ENCODE measurements at places on chromosomes 4 and X.
A peak's percentile ranks its signal among the peaks of the same experiment; 100 is the strongest.

DNA sequence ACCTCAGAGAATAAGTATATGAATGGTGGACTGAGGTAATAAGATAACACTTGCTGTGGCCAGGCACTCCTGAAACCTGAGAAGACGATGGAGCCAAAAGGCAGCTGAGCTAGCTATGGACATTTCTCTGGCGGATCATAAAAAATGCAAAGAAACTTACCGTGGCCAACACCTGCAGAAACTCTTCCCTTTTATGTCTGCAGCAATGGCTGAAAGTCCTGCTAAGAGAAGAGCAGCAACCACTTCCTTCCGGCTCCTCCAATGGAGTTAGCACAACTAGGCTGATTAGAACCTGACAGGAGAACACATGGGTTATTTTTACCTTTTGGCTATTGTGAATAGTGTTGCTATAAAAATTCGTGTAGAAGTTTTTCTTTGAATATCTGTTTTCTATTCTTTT is 76.0 kb upstream of the MAGEB16 start:
- no peak for DNase-seq

- DNase-seq: no peak
Observed at GRCh38 chr4:189443341-189443740, 497.3 kb upstream of the FRG1 start.

DNA sequence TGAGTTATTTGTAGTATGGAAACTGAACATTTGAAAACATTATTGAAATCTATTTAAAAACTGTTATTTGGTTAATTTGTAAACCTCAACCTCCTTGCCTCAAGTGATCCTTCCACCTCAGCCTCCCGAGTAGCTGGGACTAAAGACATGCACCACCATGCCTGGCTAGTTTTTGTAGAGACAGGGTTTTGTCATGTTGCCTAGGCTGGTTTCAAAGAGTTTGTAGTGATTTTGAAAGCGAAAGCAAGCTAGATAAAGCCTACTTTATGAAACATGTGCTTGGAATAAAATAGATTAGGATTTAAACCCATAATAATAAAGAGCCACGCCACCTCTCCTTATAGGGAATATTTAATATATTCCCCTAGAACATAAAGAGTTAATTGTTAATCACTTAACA is 23.5 kb downstream of the ARSJ start:
- no peak for DNase-seq

DNA sequence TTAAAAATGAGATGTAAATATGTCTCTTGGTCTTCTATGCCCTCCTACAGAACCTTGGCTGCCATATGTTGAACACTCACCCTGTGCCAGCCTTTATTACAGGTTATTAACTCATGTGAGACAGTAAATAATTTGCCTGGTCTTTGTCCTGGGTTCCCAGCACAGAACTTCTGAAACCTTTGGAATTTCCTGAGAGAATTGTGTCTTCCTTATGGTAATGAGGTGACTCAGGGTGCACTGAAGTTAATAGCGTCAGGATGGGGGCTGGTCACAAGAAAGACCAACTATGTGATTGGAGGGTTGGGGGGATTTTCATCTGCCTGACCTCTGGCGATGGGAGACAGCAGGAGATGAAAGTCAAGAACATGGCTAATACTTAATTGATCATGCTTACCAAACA is 289.8 kb upstream of the STS start:
- DNase-seq: no peak

GRCh38 chr4:127445471-127445870 is 187.3 kb upstream of the INTU start:
- DNase-seq: no peak

- no peak for DNase-seq
Observed at GRCh38 chr4:112312610-112313239, 15.6 kb downstream of the ALPK1 start.

GRCh38 chrX:18674417-18674787 is 2.5 kb upstream of the RS1 start:
- DNase-seq: peak; percentile 15

DNA sequence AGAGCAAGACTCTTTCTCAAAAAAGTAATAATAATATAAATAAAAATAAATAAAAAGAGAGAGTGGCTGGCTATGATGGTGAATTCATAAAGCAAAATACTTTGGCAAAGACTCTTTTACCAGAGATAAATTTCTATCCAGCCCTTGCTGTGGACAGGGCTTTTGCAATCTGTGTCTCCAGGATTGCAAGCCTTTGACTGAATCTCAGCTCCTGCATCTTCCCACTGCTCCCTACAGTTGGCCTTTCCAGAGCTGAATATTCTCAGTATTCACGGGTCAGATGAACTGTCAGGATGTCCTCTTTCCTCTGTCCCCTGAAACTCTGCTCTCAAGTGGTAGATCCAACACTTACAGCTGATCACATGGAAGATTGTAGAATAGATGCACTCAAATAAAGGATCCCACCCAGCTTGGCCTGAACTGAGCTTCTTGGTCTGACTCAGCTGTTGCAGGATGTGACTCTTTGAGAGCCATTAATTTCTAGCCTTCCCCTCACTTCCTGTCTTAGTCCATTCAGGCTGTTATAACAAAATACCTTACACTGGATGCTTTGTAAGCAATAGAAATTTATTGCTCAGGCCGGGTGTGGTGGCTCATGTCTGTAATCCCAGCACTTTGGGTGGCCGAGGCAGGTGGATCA is 123.4 kb upstream of the GUCY1A1 start:
- no peak for DNase-seq

DNA sequence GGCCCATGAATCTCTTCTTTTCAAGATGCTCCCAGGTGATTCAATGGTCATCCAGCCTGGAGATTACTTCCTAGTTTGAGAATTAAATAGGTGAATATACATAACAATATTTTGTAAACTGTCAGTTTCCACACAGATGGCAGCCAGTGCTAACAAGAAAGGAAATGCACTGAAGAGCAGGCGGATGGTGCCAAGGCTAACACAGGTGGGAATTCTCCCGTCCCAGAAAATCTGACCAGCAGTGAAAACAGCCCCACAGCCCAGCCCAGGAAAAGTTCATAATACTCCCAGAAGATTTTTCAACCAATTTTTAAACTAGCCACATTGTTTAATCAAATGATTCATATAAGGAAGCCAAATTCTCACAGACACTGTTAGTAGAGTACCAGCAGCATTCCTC is 387.2 kb upstream of the GATB start:
- DNase-seq: no peak

DNA sequence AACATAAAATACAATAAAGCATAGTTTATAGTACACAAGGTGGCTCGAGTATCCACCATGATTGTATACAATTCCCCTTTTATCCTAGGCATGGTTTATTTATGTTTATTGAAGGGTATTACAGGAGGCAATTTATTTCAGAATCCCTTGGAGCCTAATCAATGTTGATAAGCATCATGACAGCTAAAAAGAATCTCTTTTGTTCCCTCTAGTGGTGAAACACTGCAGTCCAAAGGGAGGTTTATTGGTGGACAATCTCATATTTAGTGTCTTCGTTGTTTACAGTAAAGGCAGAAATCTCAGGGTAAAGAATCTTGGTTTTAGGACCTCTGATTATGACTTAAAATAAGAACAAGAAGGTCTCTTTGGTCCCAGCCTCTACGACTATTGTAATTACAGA is 1712.5 kb downstream of the C4orf33 start:
- DNase-seq: no peak

DNA sequence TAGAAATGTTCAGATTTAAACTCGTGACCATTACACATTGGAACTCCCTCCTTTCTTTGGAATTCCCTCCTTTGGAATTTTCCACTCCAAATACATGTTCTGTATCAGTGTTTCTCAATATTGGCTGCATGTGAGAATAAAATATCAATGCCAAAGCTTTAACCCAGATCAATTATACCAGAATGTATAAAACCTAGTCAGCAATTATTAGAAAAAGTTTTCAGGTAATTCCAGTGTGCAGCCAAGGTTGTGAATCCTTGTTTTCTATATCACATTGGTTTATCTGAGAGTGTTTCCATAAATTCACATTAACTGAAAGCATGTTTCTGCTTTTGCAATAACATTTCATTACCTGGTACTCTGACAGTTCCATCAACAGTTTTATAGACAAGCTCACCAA is 394.3 kb downstream of the MAPK10 start:
- no peak for DNase-seq

- DNase-seq: no peak
Observed at GRCh38 chrX:9619581-9619980, 146.1 kb downstream of the GPR143 start.

DNA sequence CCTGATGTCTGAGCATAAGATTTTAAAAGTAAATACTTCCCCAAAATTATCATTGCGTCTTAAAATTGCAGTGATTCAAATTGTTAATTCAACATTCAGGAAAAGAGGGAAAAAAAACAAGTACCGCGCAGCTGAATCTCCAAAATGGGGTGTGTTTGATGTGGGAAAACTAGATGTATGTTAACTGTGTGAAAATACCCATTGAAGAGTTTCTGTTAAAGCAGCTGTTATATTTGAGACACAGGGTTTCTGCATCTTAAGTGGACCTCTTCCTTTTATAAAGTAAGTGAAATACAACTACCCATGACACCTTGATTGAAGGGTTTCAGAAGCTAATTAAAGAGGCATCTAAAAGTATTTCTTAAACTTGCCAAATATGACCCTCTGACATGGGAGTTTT is 1186.1 kb downstream of the NLGN4X start:
- no peak for DNase-seq

- DNase-seq: no peak
Observed at GRCh38 chr4:56371426-56372220, 15.7 kb downstream of the AASDH start.

GRCh38 chr4:76677571-76678326 is 220.2 kb downstream of the SOWAHB start:
- no peak for DNase-seq

GRCh38 chr4:39642885-39643552 is 4.4 kb upstream of the SMIM14 start:
- DNase-seq: no peak

DNA sequence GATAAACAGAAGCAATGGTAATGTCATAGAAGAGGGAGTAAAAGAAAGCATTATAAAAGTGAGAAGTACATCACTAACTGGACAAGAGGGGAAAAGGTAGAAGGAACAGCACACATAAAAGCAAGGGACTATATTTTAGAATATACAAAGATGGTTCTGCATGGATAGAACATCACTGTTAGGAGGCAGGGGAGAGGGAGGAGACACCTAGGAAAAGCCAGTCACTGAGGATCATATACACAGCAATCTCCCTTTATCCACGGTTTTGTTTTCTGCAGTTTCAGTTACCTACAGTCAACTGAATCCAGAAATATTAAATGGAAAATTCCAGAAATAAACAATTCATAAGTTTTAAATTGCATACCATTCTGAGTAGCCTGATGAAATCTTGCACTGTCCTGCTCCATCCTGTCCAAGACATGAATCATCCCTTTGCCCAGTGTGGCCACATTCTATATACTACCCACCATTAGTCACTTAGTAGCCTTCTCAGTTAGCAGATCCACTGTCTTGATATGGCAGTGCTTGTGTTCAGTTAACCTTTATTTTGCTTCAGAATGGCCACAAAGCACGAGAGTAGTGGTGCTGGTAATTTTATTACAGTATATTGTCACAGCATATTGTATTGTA is 74.2 kb downstream of the PPA2 start:
- no peak for DNase-seq

GRCh38 chr4:18480928-18481327 is 459.4 kb upstream of the LCORL start:
- DNase-seq: no peak

DNA sequence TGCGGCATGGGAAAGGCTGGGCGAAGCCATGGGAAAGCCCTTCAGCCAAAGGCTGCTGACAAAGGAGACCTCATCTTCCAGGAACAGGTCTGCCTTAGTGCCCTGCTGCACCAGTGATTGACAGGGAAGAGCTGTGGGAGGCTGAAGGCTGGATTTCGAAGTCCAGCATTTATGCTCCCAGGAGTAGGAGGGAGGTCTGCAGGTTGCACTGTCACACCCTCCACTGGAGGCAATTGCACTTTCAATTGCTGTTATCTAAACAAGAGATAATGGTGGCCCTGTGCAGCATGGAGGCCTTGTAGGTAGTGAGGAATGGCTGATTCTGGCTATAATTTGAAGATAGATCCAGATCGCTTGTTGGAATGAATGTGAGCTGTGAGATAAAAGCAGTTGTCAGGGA is 43.7 kb downstream of the FAM114A1 start:
- DNase-seq: no peak

DNA sequence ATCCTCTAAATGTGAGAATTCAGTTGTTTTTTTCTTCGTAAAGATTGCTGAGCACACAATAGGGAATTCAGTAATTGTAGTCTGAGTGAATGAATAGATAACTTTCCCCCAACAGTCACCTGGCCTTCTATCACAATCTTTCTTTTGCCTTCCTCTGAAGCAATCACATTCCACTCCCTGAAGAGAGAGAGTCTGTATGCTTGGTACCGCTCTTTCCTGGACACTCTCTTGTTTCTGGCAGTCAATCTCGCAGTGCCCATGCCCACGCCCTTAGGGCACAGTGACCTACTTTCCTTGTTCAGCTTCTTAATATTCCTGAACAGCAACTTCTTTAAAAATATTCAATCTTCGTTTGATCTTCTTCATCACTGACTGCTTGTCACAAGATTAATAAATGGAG is 255.9 kb downstream of the ADAMTS3 start:
- DNase-seq: no peak

DNA sequence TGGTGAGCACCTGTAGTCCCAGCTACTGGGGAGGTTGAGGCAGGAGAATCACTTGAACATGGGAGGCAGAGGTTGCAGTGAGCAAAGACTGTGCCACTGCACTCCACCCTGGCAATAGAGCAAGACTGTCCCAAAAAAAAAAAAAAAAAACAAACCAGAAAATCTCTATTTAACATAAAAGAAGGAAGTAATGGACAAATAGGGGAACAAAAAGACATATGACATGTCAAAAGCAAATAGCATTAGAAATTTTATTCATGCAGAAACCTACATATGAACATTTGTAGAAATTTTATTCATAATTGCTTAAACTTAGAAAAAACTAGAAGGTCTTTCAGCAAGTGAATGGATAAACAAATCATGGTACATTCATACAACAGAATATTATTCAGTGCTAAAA is 97.1 kb upstream of the SH3RF1 start:
- DNase-seq: no peak

- DNase-seq: no peak
Observed at GRCh38 chr4:126856906-126857305, 775.9 kb upstream of the INTU start.

GRCh38 chr4:26854701-26855100 is 5.9 kb upstream of the STIM2 start:
- DNase-seq: no peak

DNA sequence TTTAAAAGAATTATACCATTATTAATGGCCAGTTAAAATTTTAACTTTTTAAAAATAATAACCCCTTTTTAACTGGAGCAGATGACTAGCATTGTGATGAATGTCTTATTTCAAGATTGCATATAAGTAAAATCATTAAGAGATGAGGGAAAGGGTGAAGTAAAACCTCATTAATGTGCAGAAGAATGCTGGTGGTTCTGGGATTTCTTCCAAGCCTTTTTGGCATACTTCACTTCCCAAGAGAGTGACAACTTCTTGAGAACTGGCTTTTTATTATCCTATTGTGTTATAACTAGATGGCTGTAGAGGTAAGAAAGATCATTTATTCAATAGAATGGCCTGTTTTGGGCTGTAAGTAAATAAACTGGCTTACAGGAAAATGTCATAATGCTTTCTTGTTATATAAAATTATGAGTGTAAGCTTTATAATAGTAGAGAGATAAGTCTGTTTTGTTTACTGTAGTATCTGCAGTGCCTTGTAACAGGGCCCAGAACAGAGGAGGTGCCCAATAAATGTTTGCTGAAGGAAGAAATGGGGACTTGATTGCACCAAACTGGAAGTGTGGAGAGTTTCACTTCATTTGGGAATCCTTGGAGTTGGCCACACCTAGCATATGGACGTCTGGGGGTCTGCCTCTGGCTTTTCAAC is 242.9 kb upstream of the PITX2 start:
- DNase-seq: no peak

GRCh38 chrX:110086916-110087484 is 84.1 kb downstream of the TMEM164 start:
- no peak for DNase-seq

All from activated naive CD8-positive, alpha-beta T cell treated with anti-CD3 and anti-CD28 coated beads for 36 hours (primary cell).